ENCODE measurements at places on chromosomes 5 and 9. TPM values are rescaled to one million over a fixed set of nuclear protein-coding genes. Genes with fewer than 3 reads are reported as not detected.

Gene MZB1
- 1.2 TPM for total RNA-seq

Gene C9
- total RNA-seq, result not detected

Gene SPZ1
- not detected for total RNA-seq

Gene AP3B1
- 21.3 TPM for total RNA-seq

- no peak for DNase-seq
Measured at GRCh38 chr5:78888580-78889368, 96.3 kb downstream of the ARSB start.

- no peak for DNase-seq
Measured at GRCh38 chr5:140571105-140571504, 6.5 kb downstream of the SLC35A4 start.

DNA sequence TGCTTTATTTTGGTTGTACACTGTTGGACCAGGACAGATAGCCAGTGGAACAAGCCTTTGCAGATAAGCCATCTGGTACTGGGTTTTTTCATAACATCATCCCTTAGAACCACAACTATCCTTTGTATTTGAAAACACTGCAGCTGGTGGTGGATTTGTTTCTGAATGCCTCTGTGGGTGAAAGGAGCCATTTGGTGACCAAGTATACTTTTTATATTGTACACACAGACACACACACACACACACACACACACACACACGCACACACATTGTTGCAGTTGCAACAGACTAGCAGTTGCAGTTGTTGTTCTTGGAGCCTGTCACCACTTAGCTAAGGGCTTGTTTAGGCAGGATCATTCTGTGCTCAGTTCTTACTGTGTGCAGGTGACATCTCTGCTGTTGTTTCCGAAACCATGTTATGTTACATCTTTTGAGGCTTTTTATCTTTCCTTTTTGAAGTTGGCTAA is 22.9 kb upstream of the CAVIN4 start:
- DNase-seq, result no peak

GRCh38 chr5:1724822-1725602 is 74.6 kb downstream of the MRPL36 start:
- DNase-seq, result no peak

- no peak for DNase-seq
Measured at GRCh38 chr5:146734936-146735577, 143.5 kb downstream of the PPP2R2B start.

- no peak for DNase-seq
Measured at GRCh38 chr5:178103612-178104011, 9.7 kb upstream of the N4BP3 start.

GRCh38 chr5:125409234-125409860 is 662.9 kb upstream of the ZNF608 start:
- DNase-seq, result no peak

DNA sequence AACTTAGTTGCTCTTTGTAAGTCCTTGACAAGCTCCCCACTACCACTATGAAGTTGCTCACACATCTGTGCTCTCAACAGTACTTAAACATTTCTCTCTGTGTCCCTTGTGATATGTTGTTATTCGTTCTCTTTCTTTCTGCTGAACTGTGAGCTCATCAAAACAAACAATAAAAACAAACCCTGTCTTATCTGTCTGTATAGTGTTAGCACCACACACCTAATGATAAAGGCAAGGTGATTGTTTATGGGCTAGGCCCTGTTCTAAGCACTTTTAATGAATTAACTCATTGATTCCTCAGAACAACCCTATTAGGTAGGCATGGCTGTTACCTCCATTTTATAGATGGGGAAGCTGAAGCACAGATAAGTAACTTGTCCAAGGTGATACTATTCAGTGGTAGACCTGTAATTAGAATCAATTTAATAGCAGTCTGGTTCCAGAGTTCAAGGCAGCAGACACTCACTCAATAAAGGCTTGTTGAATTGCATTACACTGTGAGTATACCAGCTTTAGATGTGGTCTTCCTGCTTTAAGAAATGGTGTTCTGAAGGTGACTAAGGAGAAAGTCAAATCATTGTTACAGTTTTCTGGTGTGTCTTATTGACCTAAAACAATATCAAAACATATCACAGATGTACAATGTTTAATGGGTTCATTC is 153.6 kb upstream of the ELL2 start:
- no peak for DNase-seq

DNA sequence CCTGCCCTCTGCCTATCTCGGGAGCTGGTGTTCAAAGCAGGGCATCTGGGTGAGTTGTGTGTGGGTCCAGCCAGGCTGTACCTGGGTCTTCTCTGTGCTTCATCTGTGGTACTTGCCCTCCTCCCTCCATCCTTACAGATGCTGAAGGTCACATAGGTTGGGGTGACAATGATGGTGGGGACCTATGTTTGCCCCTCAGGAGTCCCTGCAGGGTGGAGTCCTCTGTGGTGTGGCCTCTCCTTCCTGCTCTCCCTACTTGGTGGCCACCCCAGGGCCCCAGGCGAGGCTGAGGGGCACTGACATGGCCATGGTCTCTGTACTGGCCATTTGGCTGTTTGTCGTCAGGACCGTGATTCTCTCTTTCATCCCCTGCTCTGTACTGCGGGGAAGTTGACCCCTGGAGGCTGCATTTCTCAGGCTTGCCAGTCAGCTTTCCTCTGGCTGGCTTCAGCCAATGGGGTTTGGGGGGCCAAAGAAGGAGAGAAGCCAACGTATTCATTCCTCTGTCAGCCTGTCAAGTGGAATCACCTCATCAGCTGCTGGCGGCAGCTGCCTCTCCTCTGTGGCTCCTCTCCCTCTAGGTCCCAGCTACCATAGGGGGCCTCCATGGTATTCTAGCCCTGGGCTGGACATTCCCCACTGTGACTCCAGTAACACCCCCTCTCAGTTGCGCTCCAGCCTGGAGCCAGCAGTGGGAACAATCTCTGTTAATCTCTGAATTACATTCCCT is 4.6 kb downstream of the DCANP1 start:
- no peak for DNase-seq

DNA sequence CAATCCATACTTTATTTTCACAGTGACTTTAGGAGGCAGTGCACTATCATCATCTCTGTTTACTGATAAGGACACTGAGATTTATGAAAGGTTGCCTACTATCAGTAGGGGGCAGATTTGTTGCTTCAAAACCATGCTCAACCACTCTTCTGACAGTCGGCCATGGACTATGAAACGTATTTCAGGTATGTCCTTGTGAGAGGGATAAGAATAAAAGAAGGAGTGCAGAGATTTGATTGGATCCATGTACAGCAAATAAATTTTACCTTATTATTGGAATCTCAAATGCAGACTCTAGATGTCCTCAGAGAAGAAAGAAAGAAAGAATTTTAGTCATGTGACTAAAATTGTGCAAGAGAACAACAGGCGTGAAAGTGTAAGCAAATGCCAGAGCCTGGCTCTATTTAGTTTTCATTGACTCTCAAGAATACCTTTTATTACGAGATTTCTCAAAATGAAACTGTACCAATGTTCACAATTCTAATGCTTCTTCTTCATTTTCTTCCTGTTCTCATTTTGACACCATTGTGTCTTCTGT is 296.6 kb upstream of the RASA1 start:
- DNase-seq, result no peak

GRCh38 chr5:86143837-86144236 is 473.9 kb upstream of the COX7C start:
- peak; percentile 72 for DNase-seq

DNA sequence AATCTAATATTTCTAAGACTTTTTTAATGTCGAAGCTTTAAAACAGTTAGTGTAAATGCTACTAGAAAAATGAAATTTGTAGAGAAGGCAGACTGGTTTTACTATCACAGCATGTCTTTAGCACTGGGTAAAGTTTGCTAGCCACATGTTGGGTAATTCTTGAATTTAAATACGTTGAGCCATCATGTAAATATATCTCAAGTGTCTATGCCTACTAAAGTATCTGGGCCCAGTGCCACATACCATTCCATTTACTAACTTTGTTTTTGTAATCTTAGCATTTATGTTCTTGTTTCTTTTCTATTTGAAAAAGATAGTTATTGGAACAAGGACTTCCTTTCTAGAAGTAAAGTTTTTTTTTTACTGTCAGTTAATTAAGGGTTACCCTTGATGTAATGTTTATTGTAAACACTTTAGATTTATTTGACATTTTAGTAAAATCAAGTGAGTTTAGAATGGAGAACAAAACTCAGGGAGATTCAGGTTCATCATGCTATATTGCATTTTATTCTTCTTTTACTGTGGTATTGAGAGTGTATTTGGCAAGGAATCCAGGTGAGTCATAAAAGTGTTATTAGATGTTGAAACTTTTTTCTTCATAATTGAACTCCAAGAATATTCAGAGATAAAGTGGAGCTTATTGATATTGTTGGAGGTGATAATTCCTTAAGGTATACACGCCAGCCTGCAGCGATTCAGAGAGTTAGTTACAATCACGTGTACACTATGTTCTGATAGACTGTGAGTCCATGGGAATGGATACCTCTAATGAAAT is 182.4 kb downstream of the CCDC171 start:
- no peak for DNase-seq

GRCh38 chr5:123235781-123236180 is 146.7 kb downstream of the PRDM6 start:
- no peak for DNase-seq

DNA sequence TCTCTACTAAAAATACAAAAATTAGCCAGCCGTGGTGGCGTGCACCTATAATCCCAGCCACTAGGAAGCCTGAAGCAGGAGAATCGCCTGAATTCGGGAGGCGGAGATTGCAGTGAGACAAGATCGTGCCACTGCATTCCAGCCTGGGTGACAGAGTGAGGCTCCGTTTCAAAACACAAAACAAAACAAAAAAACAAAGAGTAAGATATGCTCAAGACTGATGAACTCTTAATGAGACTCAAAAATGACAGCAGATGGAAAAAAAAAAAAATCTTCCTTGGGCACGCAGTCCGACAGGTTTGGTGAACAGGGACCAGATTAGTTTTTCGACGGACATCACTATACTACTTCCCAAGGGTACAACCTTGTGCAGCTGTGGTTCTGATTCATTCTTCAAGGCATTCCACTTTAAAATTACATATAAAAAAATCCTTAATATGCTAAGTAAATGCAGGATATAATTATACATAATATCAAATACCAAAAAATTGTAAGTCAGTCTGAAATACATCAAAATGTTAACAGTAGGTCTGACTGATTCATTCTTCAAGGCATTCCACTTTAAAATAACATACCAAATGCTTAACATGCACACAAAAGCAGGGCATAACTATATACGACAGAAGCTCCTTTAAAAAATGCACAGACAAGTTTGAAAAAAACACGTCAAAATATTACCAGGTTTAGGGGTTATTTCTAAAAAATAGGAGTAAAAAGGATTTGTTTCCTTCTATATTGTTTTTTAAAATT is 12.3 kb downstream of the PSIP1 start:
- no peak for DNase-seq

DNA sequence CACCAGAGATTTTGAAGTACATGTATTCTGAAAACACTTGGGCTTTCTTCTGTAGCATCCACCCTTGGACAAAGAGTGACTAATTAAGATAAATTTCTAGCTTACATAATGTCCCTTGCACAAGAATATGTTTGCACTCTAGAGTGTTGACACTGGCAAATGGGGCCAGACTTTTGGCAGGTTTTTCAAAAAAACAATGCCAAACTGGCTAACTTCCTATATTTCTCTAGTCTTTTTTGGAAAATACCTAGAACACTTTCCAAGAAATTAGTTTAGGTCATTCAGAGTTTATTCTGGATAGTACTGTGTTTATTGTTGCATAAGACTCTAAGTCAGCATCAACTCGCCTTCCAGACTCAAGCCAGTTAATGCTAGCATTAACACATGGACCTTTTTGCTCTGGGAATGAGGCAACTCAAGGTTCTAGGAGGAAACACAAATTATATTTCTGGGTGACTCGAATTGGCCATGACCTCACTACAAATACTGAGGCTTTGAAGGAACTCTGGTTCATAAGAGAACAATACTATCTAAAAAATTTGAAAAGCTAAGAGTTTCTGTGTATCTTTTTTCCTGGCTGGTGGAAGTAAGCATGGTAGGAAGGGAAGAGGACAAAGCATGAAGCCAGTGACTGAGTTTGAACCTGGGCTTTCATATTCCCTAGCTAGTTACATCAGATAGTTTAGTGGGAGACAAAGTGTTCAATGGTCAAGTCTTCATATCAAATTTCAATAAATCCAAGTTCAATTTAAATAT is 101.6 kb downstream of the NREP start:
- DNase-seq, result no peak

DNA sequence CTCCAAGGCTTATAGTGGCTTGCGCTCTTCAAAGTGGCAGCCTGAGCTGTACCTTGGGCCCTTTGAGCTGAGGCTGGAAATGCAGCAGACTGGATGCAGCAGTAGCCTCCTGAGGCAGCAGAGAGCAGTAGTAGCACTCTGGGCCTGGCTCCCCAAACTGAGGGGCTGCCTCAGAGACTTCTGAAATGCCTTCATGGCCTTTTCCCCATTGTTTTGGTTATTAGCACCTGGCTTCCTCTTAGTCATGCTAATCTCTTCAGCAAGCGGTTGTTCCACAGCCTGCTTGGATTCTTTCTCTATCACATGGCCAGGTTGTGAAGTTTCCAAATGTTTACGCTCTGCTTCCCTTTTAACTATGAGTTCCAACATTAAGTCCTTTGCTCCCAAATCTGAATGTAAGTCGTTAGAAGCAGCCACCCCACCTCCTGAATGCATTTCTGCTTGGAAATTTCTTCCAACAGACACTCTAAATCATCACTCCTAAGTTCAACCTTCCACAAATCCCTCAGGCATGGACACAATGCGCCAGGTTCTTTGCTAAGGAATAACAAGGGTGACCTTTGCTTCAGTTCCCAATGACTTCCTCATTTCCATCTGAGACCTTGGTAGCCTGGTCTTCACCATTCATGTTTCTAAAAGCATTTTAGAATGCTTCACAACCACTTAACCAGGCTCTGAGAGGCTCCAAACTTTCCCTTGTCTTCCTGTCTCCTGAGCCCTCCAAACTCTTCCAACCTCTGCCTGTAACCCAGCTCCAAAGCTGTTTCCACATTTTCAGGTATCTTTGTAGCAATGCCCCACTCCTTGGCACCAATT is 145.8 kb downstream of the ZDHHC21 start:
- no peak for DNase-seq

GRCh38 chr5:124061068-124061430 is 549.1 kb downstream of the CSNK1G3 start:
- DNase-seq, result no peak

- DNase-seq, result no peak
Measured at GRCh38 chr9:137825324-137825989, 52.1 kb upstream of the CACNA1B start.

DNA sequence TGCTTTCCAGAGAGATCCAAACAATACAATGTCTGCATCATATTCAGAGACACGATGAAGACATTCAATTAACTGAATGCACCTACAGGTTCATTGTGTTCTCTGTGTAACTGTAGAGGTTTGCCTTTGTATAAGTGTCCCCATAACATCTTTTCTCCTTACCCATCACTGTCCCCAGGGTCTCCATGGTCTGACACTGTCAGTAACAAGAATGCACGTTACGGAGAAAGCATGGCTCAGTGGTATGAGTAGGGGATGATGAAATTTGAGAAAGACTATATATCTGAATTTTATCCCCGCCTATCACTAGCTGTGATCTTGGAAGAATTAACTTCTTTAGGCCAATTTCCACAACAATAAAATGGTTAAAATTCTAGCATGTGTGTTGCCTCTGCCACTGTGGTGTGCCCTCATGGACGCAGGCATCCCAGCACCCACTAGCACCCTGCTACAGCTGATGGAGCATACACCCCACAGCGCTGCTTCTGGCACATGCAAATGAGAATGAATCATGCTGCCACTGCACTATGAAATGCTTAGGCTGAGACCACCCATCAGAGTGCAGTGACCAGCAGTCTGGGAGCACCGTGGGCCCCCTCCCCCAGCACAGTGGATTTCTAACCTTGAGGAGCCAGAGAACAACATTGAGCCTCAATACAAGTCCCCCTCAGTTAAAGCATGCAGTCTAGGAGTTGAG is 54.3 kb downstream of the RGMB start:
- no peak for DNase-seq

All from Right ventricle myocardium inferior (tissue), 1 donor.